MV-4-11 (cell line): ENCODE measurements at places on chromosomes 11 and 22.
A peak's percentile ranks its signal among the peaks of the same experiment; 100 is the strongest.

DNA sequence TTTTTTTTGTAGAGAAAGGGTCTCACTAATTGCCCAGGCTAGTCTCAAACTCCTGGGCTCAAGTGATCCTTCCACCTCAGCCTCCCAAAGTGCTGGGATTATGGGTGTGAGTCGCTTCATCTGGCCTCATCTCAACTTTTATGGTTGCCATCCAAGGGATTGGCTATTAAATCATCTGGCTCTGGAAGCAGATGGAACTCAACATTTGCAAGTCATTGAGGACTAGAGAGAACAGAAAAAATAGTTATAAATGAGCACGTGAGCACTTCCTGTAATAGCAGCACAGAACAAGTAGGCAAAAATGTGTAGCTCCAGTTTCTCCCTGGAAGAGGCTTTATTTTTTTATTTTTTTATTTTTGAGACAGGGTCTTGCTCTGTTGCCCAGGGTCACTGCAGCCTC, 22.3 kb upstream of the PATL1 start:
- DNase-seq = no peak

- no peak for DNase-seq
Observed at GRCh38 chr11:122617297-122617696, 38.2 kb upstream of the UBASH3B start.

DNA sequence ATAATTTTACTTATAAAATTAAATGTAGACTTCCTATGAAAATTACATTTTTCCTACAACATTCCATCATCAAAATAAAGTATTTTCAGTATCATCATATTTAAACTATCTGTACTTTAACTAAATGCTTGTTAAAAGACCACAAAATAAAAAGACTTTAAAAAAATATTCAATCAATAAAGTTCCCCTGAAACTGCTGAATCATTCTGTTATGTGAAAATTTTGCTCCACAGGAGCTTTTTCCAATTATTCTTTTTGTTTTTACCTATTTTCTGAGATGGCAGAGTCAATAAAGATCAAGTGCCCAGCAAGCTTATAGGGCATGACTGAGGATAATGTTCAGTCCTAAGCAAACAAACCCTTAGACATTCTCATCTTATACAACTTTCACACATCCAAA, 27.3 kb downstream of the ALKBH8 start:
- DNase-seq = no peak

- no peak for DNase-seq
Observed at GRCh38 chr11:45229401-45230020, 56.6 kb downstream of the SYT13 start.

DNA sequence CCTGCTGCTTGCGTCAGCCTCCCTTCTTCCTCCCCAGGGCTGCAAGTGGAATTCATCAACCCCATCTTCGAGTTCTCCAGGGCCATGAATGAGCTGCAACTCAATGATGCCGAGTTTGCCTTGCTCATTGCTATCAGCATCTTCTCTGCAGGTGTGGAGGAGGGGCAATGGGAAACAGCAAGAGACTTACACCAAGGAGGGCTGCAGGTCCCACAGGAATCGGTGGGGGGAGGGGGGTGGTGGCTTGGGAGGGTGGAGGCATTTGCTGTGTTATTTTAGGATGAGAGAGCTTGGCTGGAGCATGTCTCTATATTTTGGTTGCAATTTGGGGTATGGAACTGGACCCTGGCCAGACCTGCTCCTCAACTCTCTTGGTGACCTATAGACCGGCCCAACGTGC, 2.1 kb upstream of the MADD start:
- no peak for DNase-seq

DNA sequence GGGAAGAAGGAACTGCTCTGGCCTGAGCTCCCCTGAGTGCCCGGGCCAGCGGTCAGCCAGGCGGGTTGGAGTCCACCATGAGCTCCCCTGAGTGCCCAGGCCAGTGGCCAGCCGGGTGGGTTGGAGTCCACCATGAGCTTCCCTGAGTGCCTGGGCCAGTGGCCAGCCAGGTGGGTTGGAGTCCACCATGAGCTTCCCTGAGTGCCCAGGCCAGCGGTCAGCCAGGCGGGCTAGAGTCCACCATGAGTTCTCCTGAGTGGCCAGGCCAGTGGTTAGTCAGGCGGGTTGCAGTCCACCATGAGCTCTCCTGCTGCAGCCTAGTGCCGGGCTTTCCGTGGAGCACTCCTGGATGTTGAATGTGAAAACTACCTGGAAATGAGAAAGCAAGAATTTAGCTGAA, 844.0 kb downstream of the TBC1D22A start:
- DNase-seq = no peak

- DNase-seq = no peak
Observed at GRCh38 chr11:39365809-39366436, 2093.5 kb downstream of the LRRC4C start.

- DNase-seq = no peak
Observed at GRCh38 chr22:22094514-22094913, 111.9 kb upstream of the TOP3B start.

DNA sequence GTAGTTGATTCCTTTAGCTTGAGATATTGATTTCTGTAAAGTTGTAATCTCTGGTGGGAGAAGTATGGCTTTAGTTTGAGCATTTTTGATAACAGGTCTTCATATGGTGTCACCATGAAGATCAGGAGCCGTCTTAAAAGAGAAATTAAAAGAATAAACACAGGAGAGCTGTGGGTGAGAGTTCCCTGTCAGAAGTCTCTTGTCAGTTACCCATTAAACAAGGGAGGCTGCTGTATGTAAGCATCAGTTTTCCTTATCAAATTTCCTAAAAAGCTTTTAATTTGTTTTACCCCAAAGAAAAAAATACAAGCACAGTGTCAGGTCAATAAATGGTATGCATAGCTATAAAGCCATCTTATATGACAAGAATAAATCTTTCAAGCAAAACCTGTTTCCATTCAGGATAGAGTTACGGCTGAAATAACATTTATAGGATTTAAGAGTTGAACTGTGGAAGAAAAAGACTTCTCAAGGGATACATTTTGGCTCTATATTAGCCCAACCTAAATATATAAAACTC, 767.5 kb downstream of the JRKL start:
- no peak for DNase-seq

DNA sequence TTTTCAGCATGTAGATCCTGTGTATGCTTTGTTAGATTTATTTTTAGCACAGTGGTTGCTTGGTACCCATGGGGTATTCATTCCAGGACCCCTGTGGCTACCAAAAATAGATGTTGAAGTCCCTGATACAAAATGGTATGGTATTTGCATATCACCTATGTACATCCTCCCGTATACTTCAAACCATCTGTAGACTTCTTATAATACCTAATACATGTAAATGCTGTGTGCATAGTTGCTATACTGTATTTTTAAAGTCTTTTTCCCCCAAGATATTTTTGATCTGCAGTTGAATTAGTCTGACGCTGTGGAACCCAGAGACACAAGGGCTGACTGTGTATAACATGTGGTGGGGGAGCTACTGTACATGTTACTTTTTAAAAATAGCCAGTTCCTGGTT, 101.1 kb downstream of the ATXN10 start:
- peak; percentile 42 for DNase-seq

GRCh38 chr22:23166841-23167616, 13.3 kb upstream of the BCR start:
- no peak for DNase-seq

- no peak for DNase-seq
Observed at GRCh38 chr22:35685731-35686130, 31.9 kb upstream of the APOL5 start.

DNA sequence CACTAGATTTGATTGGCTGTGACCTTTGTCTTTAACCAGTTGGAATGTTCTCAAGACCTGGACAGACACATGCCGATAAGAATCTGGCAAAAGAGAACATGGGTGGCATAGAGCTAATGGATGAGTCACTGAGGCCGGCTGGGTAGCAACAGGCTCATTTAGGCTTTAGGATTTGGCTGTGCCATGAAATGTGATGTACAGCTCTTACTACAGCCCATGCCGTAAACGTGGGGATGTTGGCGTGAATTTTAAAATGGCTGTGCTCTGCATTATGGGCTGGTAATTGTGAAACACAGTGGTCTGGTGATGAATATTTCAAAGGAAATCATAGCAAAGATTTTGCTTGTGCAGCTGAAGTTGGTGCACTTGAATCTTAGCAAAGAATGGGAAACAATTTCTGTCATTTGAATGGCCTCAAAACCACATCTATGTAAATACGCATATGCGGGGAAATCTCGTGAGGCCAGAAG, 332.4 kb downstream of the TBC1D22A start:
- no peak for DNase-seq

DNA sequence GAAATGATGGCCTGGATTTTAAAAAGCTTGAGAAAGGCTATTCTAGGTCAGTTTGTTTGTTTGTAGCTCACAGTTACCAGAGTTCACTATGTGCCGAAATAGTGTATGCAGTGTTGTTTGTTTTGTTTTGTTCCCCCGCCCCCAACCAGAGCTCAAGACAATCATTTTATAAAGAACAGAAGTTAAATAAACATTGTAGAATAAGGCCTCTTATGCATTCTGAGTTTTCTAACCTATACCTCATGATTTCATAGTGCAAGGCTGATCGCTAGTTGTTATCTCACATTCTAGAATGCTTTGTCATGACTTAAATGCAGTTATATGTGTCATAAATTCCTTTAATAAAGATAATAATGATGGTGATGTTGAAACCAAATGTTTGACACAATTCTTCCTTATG, 7.8 kb downstream of the KCNA4 start:
- DNase-seq = no peak

DNA sequence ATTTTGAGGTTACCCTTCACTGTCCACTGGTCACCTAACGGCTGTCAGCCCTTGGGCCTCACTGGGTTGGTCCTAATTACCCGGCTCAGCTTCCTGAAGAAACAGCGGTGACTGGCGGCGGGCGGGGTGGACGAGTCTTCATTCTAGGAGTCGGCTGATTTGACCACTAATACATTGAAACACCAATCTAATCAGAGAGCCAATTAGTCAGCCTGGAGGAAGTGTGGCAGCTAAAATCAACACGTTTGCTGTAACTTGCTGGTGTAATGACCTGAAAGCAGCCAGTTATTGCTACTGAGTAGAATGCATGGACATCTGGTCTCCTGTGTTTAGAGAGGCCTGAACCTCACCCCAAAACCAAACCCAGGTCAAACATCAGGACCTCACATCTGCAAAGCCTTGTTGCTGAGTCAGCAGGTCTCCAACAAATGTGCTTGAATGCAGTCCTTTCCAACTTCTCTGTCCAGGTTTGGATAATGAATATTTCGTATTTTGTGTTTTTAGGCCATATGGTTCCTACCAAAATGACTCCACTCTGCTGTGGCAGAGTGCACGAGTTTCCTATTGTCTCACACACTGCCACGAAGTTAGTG, 496.4 kb downstream of the BRD1 start:
- DNase-seq = no peak

GRCh38 chr11:7495882-7496551, 10.7 kb downstream of the OLFML1 start:
- peak; percentile 89 for DNase-seq

GRCh38 chr22:19361501-19362103, 69.9 kb downstream of the HIRA start:
- DNase-seq = peak; percentile 70

GRCh38 chr11:134481933-134482527, 70.0 kb upstream of the B3GAT1 start:
- no peak for DNase-seq

GRCh38 chr11:124222407-124222806, 18.5 kb upstream of the OR8G1 start:
- DNase-seq = no peak

DNA sequence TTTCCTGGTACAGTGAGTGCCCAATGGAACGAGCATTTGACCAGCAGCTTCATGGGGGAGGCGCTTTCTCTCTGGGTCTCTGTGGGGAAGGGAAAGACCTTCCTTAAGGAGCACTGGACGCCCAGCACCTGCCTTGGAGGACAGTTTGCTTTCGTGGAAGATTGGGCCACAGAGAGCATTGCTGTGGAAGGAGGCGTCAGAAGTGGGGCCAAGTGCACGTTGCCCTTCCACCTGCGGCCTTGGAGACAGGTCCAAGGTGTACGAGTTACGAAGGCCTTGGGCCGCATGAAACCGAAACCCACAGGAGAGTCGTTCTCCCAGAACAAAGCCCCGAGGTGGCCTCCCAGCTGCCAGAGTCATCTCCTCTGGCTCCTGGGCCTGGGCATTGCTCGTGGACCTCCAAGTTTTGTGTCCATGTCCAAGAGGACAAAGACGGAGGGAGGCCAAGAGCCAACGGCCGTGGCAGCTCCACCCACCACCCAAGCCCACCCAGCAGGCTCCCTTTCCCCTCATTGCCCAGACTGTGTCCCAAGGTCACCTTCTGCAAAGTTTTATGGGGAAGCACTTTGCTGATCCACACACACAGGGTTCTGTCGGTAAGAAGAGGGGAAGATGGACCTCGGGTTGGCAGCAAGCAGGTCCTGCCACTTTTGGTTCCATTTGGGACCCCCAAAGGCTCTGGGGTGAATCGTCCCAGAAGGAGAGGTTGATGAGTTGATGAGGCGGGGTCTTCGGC, 5.8 kb upstream of the NLRP6 start:
- no peak for DNase-seq

- no peak for DNase-seq
Observed at GRCh38 chr11:15336021-15336420, 221.3 kb downstream of the INSC start.
